Astrocyte of the hippocampus (primary cell): ENCODE measurements at places on chromosomes 12 and 14.

- DNase-seq, result no peak
Observed at GRCh38 chr14:100911665-100912316, 8.3 kb upstream of the RTL1 start.

DNA sequence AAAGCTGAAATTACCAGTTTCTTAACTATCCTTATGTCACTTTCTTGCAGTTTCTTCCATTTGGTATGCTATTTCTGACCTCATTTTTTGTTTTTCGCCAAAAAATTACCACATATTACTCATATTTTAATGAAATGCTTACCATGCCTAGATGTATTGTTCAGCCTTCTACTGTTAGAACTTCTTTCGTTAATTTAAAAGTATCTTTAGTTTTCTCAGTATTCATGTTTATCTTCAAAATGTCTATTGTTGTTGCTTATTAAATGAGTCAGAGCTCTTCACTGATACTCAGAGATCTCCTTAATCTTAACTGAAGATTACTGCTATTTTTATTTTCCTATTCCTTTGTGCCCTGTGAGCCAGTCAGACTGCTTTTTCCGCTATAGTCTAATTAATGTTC is 20.5 kb downstream of the RAP1B start:
- no peak for DNase-seq

- DNase-seq, result peak; percentile 21
Observed at GRCh38 chr12:6324936-6325750, 14.7 kb downstream of the PLEKHG6 start.

DNA sequence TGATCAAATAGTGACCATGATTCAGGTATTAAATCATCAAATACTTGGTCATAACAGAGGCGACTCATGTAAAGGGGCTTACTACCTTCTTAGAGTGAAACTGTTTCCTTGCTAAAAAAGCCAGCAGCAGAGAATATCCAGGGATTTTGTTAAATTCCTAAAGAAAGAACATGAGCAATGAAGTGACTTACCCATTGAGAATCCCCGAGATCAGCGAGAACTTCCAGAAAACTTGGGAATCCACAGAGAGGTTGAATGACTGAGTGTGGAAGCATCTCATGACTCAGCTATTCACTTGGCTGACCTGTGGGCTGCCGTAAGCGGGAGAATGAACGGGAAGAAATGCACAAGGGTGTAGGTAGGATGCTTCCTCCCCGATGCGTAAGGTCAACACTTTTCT is 85.3 kb upstream of the KCNA1 start:
- peak; percentile 79 for DNase-seq

DNA sequence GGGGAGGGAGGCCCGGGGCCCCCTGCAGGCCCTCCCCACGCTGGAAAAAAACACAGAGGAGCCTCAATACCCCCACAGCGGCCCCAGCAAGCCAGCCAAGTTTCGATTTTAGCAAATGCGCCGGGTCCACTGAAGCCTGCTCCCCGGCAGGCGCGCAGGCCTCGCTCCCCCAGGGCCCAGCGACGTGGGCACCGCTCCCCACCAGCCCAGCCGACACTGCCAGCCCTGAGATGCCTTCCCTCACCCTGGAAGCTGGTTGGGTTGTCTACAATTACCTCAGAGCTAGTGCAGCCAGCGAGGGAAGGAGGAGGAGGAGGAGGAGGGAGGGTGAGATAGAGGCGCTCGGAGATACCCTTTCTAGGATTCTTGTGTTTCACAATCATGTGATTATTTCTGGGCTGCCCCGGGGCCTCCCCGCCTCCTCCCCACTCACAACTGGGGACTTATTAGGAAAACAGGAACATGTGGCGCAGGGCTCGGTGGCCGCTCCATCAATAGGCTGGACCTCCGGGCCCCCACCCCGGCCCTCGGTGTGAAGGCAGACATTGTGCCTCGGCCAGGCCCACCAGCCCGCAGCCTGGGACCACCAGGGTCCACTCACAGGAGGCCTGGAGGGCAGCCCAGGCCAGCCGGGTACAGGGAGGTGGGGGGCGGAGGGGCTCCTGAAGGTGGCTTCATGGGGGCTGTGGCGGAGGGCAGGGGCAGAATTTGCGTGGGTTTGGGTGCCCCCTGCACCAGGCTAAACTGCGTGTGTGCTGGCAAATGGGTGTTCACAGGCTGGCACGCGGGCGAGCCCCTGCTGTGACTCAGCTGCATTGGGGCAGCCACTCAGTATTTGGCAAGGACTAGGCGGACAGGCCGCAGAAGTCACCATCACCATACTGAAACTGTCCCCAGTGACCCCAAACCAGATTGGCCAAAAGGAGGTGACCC is 109.9 kb downstream of the NCOR2 start:
- DNase-seq, result peak; percentile 73

- DNase-seq, result no peak
Observed at GRCh38 chr12:106071686-106072085, 67.1 kb downstream of the NUAK1 start.

DNA sequence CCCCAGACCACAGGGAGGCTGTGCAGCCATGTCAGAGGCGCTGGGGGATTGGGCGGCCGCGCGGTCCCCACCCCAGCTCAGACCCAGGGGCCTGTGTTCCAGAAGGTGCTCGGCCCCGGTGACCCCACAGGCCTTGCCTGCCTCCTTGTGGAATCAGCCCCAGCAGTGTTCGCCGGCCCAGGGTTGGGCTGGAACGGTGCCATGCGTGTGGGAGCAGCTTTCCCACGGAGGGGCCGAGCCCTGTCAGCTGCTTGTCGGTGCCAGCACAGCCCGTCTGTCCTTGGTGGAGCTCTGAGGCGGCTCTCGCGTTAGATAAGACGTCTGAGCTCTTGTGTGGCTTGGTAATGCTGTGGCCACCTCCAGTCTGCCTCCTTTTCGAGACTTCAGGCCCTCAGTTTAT is 8.5 kb downstream of the ZFYVE21 start:
- peak; percentile 82 for DNase-seq

- no peak for DNase-seq
Observed at GRCh38 chr14:61125041-61125866, 144.2 kb downstream of the SLC38A6 start.

- DNase-seq, result no peak
Observed at GRCh38 chr12:2190085-2190484, 137.3 kb downstream of the CACNA1C start.

GRCh38 chr14:104546591-104547309 is 32.8 kb upstream of the C14orf180 start:
- no peak for DNase-seq

- peak; percentile 83 for DNase-seq
Observed at GRCh38 chr14:71142375-71143038, 235.2 kb downstream of the PCNX1 start.

DNA sequence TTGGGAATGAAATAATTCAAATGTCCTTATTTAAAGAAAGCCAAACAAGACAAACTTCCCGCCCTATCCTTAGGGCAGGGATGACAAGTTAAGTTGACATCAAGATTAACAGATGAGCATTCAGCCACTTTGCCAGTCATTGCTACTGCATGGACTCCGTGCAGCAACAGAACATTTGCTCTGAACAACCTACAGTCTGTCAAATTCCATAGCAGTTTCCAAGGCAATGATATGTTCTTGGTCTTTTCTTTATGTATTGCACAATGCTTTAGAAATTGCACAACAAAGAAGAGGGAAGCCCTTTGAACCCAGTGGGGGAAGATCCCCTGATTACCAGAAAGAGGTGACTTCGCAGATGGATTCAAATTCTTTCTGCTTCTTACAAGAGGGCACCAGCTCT is 269.8 kb downstream of the BCAT1 start:
- DNase-seq, result no peak

DNA sequence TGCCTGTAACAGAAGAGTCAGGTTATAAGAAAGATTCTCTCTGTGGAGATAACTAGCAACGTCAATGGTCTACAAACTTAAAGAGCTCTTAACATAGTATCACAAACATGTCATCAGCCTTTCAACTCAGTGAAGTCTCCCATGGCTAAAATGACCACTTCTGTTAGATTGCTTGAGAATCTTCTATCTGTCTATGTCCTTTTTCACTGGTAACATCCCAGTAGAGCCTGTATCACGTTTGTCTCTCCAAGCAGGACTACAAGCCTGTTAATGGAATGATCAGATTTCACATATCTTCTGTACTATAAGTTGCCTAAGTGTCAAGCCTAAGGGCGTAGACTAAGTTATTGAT is 50.7 kb downstream of the SLC2A13 start:
- no peak for DNase-seq

- no peak for DNase-seq
Observed at GRCh38 chr14:93212432-93212831, 5.4 kb downstream of the UBR7 start.

GRCh38 chr12:48414021-48414420 is 58.3 kb upstream of the ANP32D start:
- DNase-seq, result no peak

DNA sequence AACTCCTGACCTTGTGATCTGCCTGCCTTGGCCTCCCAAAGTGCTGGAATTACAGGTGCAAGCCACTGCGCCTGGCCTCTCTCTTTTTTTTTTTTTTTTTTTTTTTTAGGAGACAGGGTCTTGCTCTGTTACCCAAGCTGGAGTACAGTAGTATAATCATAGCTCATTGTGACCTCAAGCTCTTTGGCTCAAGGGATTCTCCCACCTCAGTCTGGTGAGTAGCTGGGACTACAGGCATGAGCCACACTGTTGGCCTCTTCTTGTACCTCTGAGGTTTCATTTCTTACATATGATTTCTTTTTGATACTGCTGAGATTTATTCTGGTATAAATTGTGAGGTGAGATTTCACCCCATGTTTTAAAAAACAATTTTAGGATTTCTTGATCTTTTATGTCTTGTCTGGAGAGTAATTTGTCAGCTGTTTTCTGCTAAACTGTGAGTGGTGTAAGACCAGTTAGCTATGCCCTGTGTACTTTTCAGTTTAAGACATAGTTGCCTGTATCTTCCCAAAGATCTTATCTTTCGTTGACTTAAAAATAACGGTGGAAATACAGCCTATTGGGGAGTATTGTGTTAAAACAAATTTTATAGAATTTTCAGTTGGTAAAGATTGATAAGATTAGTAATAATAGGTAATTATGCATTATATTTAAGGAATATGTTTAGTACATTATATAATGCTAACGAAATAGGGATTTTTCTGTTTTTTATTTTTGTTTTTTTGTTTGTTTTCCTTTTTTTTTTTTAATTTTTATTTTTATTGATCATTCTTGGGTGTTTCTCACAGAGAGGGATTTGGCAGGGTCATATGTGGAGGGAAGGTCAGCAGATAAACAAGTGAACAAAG is 31.7 kb downstream of the WDR20 start:
- no peak for DNase-seq

DNA sequence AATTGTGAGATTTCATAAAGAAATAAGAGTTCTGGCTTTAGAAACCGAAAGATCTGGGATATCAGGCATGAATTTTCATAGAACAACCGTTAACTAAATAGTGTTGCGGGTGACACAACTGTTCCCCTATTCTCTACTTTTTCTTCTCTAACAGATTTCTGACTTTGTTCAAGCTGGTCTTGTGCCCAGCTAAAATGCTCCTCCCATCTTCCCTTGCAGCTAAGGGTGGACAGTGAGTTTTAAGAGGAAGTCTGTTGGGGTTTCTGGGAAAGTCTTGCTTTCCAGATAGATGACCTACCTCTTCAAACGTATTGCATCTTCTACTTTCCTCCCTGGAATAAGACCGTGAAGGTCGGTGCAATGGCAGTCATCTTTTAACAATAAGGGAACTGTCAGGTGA is 18.7 kb downstream of the CCDC63 start:
- no peak for DNase-seq

DNA sequence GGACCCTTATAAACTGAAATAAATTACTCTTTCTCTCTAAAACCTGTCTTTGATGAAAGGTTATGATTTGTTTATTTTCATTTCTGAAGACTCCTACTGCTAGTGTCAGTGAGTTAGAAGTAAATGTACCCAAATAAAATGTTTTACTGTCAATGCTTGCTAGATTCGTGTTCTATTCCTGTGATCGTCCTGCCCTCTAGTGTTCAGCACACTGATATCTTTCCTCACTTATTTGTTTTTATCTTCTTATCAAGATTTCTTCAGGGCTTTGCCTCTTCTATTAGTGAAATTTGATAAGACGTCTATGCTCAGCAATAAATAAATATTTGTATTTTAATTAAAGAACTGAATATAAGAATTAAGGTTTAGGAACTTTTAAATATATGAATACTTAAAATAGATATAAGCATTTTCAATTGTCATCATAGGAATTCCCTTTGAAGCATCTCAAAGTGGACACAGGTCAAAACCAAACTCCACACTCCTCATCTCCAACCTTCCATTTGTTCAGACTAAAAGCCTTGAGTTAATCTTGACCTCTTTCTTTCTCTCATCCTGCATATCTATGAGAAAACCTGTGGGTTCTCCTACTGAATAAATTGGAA is 75.8 kb downstream of the C12orf50 start:
- peak; percentile 67 for DNase-seq

GRCh38 chr12:11607313-11608081 is 42.0 kb upstream of the ETV6 start:
- peak; percentile 61 for DNase-seq

- DNase-seq, result no peak
Observed at GRCh38 chr12:54650409-54650808, 2.2 kb upstream of the DCD start.

GRCh38 chr12:94173660-94174265 is 25.4 kb downstream of the PLXNC1 start:
- no peak for DNase-seq

- no peak for DNase-seq
Observed at GRCh38 chr12:14959463-14959862, 1.9 kb downstream of the ARHGDIB start.

DNA sequence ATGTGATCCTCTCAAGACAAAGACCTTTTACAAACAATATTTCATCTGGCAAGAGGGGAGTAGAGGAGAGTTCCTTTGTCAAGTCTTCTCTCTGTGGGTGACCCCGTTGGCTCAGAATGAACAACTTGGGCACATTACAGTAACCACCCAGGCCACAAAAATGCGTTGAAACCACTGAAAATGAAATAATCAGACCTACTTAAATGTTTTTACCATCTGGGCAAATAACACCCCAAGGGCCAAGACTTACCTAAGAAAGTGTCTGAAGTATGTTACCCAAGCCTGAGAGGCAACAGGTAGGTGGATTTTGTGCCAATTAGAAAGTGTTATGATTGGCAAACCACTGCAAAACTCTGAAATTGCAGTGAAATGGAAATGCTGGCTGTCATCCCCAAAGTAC is 1.3 kb downstream of the TC2N start:
- peak; percentile 86 for DNase-seq

- no peak for DNase-seq
Observed at GRCh38 chr12:48937170-48937569, 11.9 kb upstream of the FKBP11 start.

GRCh38 chr12:69338120-69338859 is 9.9 kb upstream of the LYZ start:
- no peak for DNase-seq

- peak; percentile 60 for DNase-seq
Observed at GRCh38 chr12:75784591-75784990, 247.0 kb downstream of the PHLDA1 start.

DNA sequence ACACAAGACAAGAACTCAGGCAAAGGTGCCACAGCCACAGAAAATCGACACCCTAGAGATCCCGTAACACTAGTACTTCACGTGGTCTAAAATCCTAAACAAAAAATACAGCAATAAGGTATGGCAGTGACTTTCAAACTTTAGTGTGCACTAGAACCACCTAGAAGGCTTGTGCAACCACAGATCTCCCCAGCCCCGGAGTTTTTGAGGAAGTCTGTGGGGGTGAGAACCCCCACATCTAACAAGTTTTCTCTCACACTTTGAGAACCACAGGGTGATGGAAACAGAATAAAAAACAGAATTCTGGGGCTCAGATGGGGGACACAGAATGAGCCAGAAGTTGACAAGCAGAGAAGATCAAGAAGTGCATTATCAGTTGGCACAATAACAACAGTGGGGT is 254.0 kb downstream of the ANO6 start:
- DNase-seq, result no peak

GRCh38 chr12:112750971-112751370 is 40.6 kb upstream of the RPH3A start:
- no peak for DNase-seq
